ENCODE measurements at places on chromosomes 3 and 15.

GRCh38 chr3:161043336-161044035 lies 61.7 kb downstream of the B3GALNT1 start:
- no peak for DNase-seq

DNA sequence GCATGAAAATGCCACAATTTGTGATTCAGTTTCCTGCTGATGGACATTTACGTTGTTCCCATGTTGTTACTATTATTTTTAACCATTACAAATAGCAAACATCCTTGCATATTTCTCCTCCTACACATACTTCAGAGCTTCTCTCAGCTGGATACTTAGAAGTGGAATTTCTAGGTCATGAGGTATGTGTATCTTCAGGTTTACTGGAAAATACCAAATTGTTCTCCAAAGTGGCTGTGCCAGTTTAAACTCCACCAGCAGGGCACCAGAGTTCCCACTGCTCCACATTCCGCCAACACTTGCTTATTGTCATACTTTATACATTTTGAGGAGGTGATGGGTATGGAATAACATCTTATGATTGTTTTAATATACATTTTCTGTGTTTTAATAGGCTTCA lies 45.7 kb downstream of the PRR23E start:
- no peak for DNase-seq

DNA sequence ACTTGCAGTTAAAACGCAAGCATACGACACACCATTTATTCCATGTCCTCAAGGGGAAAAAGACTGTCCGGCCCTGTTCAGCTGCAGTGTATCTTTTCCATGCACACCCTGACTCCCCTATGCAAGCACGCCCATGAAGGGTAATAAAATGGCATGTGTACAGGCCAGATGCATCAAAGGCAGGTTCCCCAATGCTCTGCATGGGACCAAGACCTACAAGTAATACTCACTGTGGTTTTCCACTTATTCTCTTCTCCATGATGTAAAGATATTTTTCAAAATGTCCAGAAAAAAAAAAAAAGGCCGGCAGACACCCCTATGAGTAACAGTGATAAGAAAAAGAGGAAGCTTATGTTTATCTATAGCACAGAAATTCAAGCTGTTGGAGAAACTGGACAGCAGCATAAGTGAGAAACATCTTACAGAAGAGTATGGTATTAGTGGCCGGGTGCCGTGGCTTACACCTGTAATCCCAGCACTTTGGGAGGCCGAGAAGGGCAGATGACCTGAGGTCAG lies 70.8 kb downstream of the MCF2L2 start:
- no peak for DNase-seq

GRCh38 chr3:187773233-187774184 lies 28.2 kb upstream of the BCL6 start:
- DNase-seq = no peak

- no peak for DNase-seq
Observed at GRCh38 chr3:140584549-140584948, 93.3 kb upstream of the TRIM42 start.

GRCh38 chr3:23341147-23341838 lies 138.2 kb downstream of the UBE2E2 start:
- no peak for DNase-seq
